GM13977 (cell line): ENCODE measurements at places on chromosomes 7 and 10.

- DNase-seq = no peak
Observed at GRCh38 chr10:95533590-95533989, 27.6 kb downstream of the SORBS1 start.

DNA sequence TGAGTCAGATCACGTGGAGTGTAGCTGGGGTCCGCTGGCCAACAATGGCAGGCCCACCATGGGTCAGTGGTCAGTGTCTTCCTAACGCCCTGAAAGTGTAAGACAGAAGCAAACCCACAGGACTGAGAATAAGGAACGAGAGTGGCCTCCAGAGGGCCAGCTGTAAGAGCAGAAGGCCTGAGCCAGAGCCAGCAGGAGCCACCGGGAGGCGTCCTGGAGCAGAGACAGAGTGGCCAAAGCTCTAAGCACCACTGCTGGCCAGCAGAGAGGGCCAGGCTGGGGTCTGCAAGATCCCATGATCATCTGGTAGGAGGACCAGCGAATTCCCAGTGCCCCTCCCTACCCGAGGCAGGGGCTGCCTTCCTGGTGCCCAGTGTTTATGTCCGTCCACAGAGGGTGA is 9.2 kb downstream of the CCDC201 start:
- DNase-seq = no peak

- no peak for DNase-seq
Observed at GRCh38 chr7:80488406-80488805, 23.5 kb downstream of the GNAT3 start.

GRCh38 chr10:36092116-36092515 is 450.0 kb upstream of the FZD8 start:
- DNase-seq = no peak

GRCh38 chr7:55774327-55775050 is 88.1 kb downstream of the SEPTIN14 start:
- no peak for DNase-seq

DNA sequence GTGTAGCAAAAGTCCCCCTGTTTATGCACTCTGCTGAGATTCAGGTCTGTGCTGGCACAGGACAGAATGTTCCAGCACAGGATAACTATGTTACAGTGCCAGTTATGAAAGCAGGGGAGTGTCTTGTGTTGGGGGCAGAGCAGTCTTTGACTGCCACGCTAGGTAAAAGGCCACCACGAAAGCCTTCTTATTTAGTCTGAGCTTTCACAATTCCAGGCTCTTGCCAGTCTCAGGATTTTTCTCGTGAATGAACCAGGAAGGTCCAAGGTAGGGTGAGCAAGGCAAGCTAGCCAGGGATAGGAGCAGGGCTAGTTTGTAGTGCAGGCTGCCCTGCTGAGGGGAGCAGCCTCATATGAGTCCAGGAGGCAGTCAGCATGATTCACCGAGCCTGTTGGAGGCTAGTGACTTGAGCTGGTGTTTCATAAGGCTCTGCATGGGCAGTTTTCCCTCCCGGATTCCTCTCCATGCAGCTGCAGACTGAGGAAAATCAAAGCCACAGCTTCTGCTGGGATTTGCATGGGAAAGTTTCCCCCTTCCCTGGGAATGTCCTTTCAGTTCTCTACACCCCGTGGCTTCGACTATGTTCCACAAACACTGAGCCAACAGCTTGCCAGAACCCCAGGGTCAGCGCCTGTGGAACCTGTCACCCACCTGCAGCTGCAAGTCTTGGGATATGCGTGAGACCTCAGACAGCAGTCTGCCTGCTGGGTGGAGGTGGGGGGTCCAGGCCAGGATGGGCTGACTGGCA is 112.3 kb downstream of the JCAD start:
- DNase-seq = no peak

DNA sequence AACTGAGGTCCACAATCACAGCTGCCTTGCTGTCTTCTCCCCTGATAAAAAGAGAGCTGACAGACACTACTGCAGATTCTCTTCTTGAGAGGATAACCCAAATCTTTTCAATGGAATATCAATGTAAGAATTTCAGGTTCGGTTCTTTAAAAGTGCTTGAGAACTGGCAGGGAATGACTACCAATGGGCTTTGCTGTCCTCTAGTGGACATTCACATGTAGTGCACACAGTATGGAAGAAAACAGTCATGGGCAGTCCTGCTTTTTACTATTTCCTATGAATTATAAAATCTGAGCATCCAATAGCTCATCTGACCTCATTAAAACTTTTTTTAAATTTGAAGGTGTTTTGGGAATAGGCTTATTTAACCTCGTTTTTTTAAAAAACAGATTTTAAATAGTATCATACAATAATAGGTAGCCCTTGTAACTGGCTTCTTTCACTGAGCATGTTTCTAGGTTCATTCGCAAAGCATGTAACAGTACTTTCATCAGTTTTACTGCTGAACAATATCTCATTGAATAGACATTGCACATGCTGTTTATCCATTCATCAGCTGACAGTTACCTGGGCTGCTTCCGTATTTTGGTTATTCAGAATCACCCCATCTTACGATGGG is 18.3 kb downstream of the FZD9 start:
- peak; percentile 68 for DNase-seq

DNA sequence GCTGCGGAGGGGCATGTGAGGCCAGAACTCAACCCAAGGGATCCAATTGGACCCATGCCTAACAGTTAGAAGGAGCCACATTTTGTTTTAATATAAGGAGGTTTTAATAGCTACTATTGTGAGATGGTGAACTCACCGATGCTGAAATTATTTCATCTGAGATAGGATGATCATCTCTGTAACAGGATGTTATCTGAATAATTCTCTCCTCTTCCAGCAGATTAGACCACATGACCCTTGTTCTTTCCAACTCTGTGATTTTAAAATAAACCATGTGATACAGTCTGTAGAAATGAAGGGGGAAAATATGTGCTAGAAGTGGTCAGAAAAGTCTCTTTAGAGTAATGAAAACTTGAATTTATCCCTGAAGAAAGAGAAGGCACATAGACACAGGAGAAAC is 385.8 kb downstream of the LRMDA start:
- DNase-seq = no peak

- no peak for DNase-seq
Observed at GRCh38 chr10:397321-398068, 262.2 kb downstream of the ZMYND11 start.

DNA sequence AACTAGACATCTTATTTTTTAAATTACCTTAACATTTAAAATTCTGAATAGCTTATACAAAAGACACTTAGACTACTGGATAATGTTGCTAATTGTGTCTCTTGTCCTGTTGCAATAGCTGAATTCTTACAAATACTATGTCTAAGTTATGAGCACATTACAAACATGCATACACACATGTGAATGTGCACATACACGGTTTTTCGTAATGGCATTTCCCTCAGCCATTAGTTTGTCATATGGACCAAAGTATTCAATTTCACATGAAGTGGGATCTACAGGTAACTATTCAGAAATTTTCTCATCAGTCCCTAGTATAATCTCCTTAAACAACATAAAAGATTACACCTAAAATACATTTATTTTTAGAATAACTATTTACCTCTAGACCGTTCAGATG is 178.6 kb upstream of the BET1 start:
- no peak for DNase-seq

DNA sequence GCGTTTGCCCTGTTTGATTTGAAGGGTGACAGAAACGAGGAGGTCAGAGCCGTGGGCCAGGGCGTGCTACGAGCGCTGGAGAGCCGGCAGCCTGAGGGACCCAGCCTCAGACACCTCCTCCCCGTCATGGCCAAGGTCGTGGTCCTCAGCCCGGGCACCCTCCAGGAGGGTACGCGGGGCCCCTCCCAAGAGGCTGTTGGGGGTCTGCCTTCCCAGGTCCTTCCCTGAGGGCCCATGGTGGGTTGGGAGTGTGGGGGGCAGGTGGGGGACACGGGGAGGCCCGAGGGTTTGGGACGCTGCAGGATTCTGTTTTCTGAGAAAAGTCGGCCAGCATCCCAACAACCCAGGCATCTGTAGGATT is 7.8 kb downstream of the AP5Z1 start:
- no peak for DNase-seq

DNA sequence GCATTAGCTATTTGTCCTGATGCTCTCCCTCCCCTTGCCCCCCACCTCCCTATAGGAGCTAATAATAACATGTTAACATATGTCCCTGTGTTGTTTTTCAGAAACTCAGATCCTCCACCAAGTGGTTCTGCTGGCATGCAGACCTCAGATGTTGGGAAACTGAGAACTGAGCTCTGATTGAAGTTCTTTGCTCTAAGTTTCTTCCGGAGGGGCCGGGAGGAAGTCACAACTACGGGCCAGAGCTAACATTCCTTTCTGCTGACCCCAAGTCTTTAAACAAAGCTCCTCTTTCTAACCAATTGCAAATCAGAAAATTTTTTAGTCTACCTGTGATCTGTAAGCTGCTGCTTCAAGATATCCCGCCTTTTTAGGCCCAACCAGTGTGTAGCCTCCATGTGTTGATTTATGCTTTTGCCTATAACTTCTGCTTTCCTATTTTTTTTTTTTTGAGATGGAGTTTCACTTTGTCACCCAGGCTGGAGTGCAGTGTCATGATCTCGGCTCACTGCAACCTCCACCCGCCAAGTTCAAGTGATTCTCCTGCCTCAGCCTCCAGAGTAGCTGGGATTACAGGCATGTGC is 66.6 kb downstream of the LYZL1 start:
- DNase-seq = no peak

- no peak for DNase-seq
Observed at GRCh38 chr7:107467972-107468371, 1.9 kb upstream of the GPR22 start.

DNA sequence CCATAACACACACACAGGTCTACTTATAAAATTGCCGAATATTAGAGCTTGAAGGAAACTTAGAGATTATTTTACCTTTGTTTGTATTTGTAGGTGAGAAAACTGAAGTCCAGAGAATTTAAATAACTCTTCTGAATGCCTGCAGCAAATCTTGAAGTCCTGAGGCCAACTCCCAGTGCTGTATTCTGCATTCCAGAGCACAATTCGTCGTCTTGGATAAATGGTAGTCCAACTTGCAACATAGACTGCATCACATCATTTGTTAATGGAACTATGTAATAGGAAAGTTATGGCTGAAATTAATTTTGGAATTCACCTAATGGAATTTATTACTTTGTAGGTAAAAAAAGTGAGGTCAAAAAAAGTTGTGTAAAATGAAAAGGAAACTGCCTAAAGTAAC is 37.3 kb upstream of the SEMA3D start:
- no peak for DNase-seq

DNA sequence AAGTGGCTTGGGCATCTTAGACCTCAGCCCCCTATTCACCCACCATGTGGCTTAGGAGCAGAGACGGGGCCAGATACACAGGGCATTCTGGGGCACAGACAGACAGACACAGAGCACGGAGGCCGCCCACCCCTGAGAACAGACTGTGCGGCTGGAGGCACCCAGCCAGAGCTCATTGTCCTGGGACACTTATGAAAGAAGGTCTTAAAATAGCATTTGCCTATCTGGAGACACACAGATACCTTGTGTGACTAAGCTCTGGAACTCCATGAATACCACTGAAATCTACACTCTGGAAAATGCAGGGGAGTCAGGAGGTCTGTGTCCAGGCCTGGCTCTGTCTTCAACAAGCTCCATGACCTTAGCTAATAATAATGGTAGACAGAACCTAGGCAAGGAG is 41.4 kb upstream of the ADO start:
- DNase-seq = no peak

GRCh38 chr10:109838592-109839244 is 84.6 kb downstream of the XPNPEP1 start:
- DNase-seq = no peak

GRCh38 chr7:121278120-121279021 is 50.4 kb upstream of the WNT16 start:
- peak; percentile 65 for DNase-seq

DNA sequence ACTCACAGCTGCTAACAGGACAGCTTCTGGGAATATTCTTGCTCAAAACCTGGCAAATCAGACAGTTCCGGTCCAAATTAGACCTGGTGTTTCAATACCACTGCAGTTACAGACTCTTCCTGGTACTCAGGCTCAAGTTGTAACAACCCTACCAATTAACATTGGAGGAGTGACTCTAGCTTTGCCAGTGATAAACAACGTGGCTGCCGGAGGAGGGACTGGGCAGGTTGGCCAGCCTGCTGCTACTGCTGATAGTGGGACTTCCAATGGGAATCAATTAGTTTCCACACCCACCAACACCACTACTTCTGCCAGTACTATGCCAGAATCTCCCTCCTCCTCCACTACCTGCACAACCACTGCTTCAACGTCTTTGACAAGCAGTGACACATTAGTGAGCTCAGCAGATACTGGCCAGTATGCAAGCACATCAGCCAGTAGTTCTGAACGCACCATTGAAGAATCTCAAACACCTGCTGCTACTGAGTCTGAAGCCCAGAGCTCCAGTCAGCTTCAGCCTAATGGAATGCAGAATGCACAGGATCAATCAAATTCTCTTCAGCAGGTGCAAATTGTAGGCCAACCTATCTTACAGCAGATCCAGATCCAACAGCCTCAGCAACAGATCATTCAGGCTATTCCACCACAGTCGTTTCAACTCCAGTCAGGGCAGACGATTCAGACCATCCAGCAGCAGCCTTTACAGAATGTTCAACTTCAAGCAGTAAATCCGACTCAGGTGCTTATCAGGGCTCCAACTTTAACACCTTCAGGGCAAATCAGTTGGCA is 2.1 kb downstream of the SP4 start:
- DNase-seq = no peak

- peak; percentile 21 for DNase-seq
Observed at GRCh38 chr7:135976312-135977006, 700 bp downstream of the MTPN start.

DNA sequence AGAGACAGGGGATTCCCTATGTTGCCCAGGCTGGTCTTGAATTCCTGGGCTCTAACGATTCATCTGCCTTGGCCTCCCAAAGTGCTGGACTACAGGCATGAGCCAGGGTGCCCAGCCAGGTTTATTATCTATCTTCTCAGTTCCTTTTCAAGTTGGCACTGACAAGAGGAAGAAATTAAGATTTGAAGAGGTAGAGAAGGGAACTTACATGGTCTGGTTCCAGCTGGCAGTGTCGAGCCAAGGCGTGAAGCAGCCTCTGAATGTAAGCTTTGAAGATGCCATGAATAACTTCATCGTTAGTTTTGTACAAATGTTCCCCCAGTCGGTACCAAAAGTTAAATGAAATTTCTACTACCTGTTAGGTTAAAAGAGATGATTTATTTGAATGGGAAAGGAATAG is 57.7 kb downstream of the TNPO3 start:
- DNase-seq = no peak

GRCh38 chr7:114789161-114789560 is 132.7 kb upstream of the MDFIC start:
- no peak for DNase-seq
